ENCODE measurements at places on chromosomes 3 and 15.

- DNase-seq = no peak
These were observed 56.3 kb downstream of the CORO2B start for GRCh38 chr15:68635141-68635540.

DNA sequence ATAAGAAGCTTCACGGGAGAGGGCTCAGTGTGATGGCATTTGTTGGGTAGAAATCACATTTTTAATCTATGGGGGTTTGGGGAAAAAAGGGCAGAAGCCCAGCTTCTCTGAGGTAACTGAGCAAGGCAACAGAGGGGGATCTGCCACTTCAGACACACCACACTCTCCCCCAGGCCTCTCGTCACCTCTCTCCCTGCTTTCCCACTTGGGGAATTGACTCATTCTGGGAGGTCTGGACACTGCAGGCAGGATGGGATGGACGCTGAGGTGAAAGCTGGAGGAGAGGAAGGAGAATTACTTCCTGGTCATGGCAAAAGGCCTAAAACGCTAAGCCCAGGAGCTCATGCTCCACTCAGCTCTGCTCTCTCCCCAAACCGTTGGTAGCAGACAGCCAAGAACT lies 33.2 kb downstream of the MYO5C start:
- DNase-seq = no peak

DNA sequence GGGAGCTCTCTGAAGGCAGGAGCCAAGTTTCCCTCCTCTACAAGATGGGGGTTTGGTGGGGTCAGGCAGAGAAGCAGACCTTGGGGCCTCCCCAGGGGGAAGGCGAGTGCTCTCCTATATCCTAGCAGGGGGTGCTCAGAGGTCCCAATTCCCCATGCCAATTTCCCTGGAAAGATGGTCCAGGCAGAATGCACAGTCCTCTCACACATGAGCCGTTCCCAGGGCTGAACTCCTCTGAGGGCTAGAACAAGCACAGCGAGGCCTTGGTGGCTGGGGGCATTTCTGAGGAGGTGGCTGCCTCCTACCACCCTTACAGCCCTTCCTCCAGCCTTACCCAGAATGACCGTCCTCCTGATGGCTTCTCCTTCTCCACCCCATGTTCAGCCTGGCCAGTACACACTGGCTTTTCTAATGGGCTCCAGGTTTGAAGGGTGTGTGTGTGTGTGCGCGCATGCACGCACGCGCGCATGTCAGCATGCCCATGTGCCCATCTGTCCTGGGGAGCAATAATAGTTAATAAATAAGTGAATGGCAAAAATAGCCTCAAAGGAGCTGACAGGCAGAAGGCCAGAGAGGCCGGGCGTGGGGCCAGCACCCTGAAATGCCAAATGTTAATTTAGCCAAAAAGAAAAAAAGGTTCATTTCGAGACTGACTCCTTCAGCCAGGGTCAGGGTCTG lies 24.4 kb downstream of the ADCY5 start:
- peak; percentile 74 for DNase-seq

DNA sequence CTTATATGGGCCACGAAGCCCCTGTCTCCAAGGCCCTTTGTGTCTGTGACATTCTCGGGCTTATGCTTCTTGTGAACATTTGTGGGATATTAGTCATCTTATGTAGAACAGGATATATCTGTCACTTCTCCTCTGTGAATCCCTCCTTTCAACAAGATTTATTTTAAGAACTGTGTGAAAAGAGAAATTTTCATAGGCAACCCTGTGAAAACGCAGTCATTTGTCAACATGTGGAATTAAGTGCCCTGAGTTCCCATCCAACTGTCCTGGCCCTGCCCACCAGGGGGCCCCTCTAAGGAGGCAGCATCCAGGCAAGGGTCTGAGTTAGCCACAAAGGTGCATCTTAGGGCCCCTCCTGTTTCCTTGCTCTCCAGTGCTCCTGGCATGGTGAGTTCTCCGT lies 76.8 kb upstream of the CHRNA7 start:
- no peak for DNase-seq

DNA sequence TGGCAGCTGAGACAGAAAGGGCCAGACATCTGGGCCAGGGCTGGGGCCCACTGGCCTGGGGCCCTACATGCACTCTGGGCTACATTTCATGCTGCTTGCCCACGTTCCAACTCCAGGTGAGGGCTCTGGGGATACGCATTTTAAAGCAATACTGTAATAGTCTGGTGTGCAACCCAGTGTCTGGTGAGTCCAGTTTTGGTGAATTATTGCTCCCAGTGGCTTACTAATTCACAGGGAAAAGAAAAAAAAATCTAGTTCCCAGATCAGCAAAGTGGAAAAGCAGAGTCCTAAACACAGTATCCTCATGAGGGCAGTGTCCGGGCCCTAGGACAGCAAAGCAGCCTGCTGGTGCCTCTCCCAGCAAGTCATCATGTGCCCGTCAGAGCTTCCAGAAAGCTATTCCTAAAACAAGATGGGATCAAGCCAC lies 82.4 kb downstream of the CCNL1 start:
- no peak for DNase-seq

Measured in body of pancreas (tissue), 4 donors.